Jurkat, Clone E6-1 (cell line): ENCODE measurements at places on chromosomes 5 and 9.

DNA sequence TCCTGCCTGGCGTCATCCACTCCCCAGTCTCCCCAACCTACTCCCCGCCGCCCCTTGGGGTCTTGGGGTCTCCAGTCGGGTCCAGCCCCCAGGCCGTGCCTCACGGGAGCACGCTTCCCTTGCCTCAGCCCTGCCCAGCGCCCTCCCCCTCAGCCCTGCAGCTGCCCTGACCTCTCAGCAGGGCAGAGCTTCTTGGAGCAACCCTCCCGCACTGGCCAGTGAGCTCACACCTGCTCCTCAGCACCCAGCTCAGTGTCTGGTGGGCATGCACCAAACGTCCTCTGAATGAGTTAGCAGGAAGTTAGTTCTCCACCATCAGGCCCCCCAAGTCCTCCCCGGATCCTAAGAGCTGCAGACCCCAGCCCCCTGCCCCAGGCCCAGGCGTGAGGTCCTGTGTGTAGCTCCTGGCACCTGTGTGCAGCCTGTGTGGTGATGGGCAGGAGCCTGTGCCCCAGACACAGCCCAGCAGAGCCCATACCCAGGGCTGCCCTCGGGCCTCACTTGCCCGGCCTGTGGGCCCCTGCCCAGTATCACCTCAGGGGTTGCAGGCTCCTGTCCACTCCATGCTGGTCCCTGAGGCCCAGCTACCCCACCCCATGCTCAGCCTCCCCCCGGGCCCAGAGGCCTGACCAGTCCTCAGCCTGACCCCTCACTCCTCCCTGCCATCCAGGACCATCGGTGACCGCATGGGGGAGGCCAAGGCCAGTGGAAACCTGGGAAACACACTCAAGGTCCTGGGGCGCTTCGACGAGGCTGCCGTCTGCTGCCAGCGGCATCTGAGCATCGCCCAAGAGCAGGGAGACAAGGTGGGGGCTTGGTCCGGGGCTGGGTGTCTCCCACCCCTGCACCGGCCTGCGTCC lies 8.2 kb downstream of the GPSM1 start:
- no peak for DNase-seq

GRCh38 chr9:129390541-129390940 lies 212.5 kb upstream of the IER5L start:
- no peak for DNase-seq

DNA sequence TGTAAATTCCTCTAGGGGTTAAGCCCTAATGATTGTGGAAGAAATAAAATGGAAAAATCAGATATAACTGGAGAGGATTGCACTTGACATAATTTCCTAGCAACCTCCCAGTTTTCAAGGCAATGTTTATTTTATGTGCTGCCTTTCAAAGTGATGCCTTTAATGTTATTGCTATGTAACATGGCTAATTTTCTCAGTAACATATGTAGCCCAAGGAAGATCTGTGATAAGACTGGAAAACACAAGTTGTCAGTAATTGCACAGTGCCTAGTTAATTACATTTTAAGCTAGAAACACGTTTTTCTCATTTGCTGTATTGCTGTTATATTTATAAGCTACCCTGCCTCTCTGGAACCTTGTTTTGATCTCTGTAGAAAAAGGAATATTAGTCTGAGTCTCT lies 49.2 kb upstream of the KCNN2 start:
- DNase-seq, result no peak

GRCh38 chr5:98827161-98827560 lies 53.7 kb downstream of the RGMB start:
- peak; percentile 41 for DNase-seq

GRCh38 chr9:97425973-97426336 lies 14.1 kb downstream of the TDRD7 start:
- no peak for DNase-seq
